T-helper 22 cell (primary cell): ENCODE measurements at places on chromosomes 2 and 18.

GRCh38 chr18:50013363-50014138 lies 181.4 kb downstream of the MYO5B start:
- no peak for DNase-seq

DNA sequence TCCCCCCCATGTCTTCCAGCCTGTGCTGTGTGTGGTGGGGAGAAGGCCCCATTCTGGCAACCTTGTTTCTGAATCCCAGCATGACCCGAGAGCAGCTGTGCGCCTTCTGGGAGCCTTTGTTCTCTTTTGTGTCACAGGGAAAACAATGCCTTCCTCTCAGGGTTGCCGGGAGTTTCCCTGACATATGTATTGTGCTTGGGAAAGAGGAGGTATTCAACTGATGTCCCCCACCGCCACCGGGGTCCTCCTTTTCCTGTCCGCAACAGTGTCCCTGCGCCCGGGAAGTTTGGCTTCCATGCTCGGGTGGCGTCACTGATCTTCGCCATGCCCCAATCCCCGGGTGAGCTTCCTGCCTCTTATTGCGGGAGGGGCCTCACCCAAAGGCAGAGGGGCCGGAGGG lies 77.5 kb upstream of the ASB18 start:
- DNase-seq: no peak

DNA sequence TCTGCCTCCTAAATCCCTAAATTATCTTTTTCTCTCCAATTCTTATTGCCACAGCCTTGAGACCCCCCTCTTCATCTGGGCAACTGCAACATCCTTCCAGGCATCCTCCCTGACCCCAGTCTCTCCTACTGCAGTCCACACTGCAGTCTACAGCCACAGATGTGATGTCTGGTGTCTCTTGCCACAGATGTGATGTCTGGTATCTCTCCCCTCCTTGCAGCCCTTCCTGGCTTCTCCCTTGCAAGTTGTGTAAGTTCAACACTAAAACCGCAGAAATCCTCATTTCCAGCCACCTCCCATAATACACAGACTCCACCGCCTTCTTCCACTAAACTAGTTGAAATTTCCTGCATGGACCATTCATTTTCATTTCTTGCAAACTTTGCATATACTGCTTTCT lies 113.1 kb upstream of the DDX18 start:
- no peak for DNase-seq

DNA sequence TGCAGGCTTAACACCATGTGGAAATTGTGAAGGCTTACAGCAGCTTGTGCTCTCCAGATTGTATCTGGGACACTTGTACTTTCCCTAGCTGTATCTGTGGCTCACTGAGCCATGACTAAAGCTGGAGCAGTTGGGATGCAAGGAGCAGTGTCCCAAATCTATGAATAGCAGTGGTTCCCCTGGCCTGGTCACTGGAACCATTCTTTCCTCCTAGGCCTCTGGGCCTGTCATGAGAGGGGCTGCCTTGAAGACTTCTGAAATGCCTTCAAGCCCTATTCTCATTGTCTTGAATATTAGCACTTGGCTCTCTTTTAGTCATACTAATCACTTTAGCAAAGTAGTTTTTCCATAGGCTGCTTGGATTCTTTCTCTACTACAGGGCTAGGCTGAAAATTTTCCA lies 186.8 kb upstream of the LRATD1 start:
- DNase-seq: no peak

DNA sequence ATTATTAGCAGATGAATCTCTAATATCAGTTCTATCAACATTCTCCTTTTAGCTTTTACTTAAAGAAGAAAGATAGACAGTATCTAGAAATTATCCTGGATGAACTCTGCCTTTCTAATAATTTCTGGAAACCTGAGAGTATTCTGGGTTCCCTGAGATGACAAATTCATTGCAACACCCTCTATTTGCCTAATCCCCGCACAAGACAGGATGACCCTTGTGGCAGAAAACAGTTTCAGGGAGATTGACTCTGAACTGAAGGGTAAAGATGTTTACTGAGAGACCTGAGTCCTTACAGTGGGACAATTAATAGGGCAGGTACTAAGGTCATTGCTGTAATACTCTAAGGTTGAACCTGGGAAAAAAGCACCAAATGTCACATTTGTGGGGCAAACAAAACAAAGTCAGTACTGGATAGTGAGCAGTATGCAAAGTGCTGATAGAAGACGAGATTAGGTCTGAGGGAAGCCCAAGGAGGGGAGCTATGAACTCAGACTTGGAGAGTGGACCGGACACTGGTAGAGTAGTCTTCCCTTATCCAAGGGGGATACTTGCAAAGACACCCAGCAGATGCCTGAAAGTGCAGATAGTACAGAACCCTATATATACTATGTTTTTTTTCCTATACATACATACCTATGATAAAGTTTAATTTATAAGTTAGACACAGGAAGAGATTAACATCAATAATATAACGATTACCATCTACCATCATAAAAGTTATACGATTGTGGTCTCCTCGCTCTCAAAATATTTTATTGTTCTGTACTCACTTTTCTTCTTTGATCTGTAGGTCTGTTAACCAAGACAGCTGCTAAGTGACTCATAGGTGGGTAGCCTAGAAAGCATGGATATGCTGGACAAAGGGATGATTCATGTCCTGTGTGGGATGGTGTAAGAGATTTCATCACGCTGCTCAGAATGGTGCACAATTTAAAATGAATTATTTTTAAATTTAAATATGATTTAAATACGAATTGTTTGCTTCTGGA lies 148.3 kb upstream of the KLHL14 start:
- no peak for DNase-seq

DNA sequence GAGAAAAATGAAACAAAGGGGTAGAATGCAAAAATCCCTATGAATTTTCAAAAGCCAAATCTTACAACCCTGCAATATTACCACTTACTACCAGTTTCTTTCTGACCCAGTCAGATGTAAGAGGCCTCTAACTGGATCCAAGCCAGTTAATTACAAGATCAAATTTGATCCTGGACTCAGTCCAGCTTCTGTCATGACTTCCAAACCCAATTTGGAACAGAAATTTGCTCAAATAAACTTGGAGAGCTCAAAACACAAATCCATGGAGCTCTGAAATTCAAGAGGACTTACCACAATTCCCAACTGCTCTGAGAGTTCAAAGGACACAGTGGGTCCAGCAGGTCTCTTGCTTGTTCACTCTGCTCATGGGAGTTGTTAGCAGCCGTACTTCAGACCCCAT lies 1271.7 kb upstream of the SLC39A10 start:
- DNase-seq: no peak

- DNase-seq: no peak
These were observed 950.7 kb upstream of the FANCL start for GRCh38 chr2:59191781-59192180.

- no peak for DNase-seq
These were observed 475.0 kb downstream of the RNF144A start for GRCh38 chr2:7392076-7392787.

DNA sequence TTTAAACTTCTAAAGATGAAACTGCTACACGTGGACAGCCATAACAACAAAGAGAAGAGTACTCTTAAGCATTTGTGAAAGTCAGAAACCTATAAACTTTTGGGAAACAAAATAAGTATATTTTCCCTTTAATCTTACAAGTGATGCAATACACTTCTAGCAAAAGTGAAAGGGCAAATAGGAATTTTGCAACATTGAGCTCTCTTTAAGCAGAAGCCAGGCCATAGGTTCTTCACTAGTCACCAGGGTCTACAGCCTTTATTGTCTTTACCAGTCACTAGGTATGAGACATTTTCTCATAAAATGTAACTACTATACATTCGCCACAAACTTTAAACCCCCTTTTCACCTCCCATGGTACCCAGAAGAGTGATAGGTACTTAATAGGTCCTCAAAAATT lies 37.5 kb downstream of the SCN1A start:
- DNase-seq: no peak

DNA sequence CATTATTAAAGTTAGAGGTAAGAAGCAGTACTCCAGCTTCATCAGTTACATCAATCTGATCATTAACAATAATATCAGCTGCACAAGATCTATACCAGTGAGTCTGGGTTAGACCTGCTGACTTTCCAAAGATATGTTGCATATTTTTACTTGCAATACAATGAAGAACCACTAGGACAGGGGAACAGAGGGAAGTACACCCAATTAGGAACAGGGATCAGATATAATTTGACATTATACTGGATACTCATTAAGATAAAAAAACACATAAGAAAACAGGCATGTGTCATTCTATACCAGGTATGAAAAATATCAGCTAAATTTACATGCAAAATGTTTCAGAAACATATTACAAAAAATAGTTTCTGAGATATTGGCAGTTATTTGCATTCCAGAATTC lies 995.1 kb upstream of the DDX18 start:
- no peak for DNase-seq

DNA sequence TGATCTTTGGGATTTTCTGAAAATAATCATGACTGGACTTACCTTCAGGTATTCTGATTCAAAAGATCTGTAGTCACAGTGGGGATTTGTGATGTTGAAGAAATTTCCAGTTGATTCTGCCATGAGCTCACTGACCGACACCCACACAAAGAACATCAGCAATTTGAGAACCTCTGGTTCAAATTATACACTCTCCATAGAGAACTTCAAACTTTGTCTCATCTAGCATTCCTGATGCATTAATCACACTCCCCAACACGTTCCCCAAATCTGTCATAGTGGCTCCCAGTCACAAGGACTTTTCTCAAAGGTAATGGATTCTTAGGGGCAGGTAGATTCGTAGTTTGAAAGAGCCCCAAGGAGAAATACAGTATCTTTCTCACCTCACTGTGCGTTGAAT lies 584.3 kb downstream of the FBXO15 start:
- DNase-seq: no peak

GRCh38 chr2:74148457-74149246 lies 940 bp upstream of the BOLA3 start:
- no peak for DNase-seq

DNA sequence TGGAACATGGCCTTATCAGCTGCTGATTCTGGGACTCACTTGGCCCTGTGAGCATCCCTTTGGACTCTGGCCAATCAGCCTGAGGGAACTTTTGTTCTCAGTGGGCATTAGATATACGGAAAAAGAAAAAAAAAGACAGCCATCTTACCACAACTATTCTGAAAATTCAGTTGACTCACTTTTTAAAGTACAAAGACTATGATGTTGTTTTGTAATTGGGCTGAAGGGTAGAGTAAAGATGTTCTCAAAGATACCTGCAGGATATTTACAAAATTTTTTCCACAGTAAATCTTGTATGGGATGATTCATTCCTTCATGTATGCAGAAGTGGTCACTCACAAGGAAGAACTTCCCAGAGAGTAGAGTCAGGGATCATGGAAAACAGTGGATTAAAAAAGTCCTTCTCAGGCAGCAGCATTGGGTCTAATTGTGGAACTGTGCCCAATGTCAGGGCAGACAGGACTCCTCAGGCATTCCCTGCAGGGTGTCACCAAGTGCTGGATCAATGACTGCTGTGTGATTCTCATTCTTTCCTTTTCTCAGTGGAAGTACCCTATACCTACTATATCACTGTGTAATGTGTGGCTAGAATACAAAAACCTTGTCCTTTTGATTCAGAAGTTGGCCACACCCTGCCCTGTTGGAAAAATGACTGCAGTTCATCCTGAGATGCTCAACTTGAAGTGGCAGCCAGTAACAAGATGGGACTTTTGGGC lies 35.4 kb downstream of the SULT1C4 start:
- no peak for DNase-seq

GRCh38 chr2:104583811-104584210 lies 270.1 kb upstream of the POU3F3 start:
- no peak for DNase-seq

DNA sequence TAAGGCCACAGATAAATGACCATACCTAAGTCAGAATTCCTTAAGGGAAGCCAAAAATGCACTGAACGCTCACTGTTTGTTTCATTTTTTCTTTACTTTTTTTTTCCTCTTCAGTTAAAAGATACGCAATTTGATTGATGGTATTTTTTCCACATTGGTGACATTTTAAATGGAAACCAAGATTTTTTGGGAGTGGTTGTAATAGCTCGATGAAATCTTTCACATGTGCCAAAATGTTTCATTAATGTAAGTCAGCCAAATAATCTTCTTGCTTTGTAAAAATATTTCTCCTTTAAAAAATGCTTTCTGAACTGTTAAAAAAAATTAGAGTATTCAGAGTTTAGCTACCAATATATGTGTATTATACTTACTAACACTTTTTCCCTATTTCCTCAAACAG lies 339.8 kb downstream of the ZEB2 start:
- no peak for DNase-seq

- no peak for DNase-seq
These were observed 573.2 kb downstream of the METTL4 start for GRCh38 chr18:1998121-1998520.

GRCh38 chr2:64862623-64863022 lies 126.6 kb upstream of the SLC1A4 start:
- DNase-seq: no peak

DNA sequence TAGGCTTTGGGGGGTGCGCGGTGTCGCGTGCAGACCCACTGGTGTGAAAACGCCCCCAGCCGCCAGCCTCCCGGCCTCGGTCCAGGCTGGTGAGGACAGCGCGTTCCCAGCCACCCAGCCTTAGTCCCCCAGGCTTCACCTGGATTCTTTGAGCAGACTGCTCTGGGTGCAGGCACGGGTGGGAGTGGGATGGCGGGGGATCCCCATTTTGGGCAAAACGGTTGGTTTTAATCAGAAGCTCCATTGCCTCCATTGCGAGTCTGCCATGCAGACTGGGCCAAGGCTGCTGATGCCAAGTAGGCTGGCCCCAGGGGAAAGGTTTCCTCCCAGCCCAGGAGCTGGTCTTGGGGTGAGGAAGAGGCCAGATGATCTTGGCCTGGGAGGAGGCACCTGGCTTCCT lies 445 bp downstream of the MLPH start:
- DNase-seq: no peak

DNA sequence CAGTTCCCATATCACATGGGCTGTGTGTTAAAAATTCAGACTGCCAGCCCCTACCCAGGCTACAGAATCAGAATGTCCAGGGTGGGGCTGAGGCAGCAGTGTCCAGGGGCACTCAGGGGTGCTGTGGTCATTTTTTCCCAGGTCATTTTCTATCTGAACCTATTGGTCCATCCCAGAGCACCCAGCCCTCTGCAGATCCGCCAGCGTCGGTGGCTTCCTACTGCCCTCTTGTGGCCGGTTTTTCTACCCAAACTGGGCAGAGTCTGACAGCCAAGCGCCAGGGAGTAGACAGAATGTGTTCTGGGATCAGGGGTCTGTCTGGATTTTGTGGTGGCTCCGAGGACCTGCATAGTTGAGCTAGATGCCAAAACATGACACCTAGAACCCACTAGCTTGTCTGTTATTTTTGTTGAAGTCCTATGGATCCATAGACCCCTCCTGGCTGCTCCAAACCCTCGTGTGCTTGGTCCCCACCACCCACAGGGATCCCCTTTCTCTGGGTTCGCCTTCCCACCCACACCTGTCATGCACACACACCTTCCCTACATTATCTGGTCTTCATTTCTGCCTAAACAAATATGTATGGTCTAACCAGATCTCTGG lies 34.1 kb upstream of the RMDN2 start:
- peak; percentile 2 for DNase-seq

DNA sequence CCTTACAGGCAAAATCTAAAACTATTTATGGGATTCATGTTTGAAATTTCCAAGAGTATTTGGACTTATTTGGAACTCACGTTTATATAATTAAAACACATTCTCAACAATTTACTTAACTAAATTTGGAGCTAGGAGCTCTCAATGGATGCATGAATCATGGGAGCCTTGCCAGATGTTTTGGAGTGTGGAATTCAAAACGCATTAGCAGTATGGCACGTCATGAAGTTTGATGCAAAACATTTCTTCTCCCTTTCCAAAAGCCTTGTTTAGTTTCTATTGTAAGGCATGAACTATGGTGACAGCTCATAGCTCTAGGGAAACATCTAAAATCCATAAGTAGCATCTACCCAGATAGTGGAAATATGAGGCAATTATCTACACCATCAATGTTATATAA lies 701.6 kb downstream of the SATB2 start:
- DNase-seq: no peak
